Activated CD4-positive, alpha-beta memory T cell treated with anti-CD3 and anti-CD28 coated beads for 36 hours (primary cell): ENCODE measurements at places on chromosomes 13 and 19. TPM values are rescaled to one million over a fixed set of nuclear protein-coding genes. Genes with fewer than 3 reads are reported as not detected.

Gene ZGLP1
- 0.85 TPM for total RNA-seq

Gene TMEM86B
- total RNA-seq, result 4.8 TPM

DNA sequence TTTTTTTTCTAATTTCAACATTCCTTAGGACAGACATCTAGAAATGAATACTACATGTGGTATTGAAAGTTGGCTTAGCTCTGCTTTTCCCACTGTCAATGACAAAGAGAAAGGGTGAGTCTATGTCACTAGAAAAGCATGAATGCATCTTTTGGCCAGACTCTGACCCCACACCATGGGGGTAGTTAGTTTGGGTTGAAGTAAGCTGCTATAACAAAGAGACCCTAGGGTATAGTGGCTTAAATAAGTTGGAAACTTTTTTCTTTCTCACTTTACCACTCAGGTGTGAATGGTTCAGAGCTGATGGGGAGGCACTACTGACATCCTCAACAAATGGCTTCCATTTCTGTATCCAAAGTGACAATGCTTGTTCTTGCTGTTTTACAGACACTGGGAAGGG is 161.5 kb downstream of the DLEU7 start:
- DNase-seq, result no peak
- no peaks in the 10 kb centered on the region for H3K27me3 ChIP-seq
- no peak overlapping the region for H3K4me3 ChIP-seq
- H3K36me3 ChIP-seq, result no peaks in the 10 kb centered on the region
- H3K27ac ChIP-seq, result no peak overlapping the region
- peaks cover 5% of the 10 kb centered on the region for H3K4me1 ChIP-seq

GRCh38 chr19:35641515-35642151 is at the start of gene ETV2:
Gene ETV2, plus strand, starts transcription at chr19:35641745. Its CDS starts 716 bp downstream, at chr19:35642461.
- peaks cover 30% of the 10 kb centered on the region for H3K4me1 ChIP-seq
- H3K4me3 ChIP-seq, result peak within 1 kb of the TSS; percentile 80
- H3K36me3 ChIP-seq, result peaks cover 8% of the 10 kb centered on the region
- no peaks in the 10 kb centered on the region for H3K27me3 ChIP-seq
- peak; percentile 72 for DNase-seq

GRCh38 chr19:52297601-52298364 is 814 bp downstream of the ZNF480 start:
- peak overlapping the region; percentile 91 for H3K4me3 ChIP-seq
- peaks cover 12% of the 10 kb centered on the region for H3K4me1 ChIP-seq
- H3K27me3 ChIP-seq, result peaks cover 5% of the 10 kb centered on the region
- peak; percentile 11 for DNase-seq
- H3K36me3 ChIP-seq, result peaks cover 58% of the 10 kb centered on the region
- peak overlapping the region; percentile 95 for H3K27ac ChIP-seq

DNA sequence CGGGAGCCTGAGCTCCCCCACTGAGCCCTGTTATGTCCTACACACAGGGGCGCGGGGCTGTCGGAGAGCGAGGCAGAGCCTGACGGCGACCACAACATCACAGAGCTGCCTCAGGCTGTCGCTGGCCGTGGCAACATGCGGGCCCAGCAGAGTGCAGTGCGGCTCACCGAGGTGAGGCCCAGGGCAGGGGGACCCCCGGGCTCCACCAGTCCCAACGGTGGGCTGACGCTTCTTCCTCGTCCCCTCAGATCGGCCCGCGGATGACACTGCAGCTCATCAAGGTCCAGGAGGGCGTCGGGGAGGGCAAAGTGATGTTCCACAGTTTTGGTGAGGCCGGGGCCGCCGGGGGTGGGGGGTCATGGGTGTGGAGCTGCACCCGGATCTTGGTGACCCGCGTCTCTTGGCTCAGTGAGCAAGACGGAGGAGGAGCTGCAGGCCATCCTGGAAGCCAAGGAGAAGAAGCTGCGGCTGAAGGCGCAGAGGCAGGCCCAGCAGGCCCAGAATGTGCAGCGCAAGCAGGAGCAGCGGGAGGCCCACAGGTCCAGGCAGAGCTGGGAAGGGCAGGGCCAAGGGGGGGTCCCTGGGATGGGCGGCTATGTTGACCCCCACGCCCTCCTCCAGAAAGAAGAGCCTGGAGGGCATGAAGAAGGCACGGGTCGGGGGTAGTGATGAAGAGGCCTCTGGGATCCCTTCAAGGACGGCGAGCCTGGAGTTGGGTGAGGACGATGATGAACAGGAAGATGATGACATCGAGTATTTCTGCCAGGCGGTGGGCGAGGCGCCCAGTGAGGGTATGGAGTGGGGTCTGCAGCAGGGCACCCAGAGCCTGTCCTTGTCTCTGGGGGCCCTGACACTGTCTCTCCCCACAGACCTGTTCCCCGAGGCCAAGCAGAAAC is 1.2 kb upstream of the P2RY11 start:
- H3K27me3 ChIP-seq, result no peaks in the 10 kb centered on the region
- H3K27ac ChIP-seq, result peak overlapping the region; percentile 95
- H3K4me1 ChIP-seq, result peaks cover 62% of the 10 kb centered on the region
- peak overlapping the region; percentile 64 for H3K4me3 ChIP-seq

GRCh38 chr13:40983725-40984667 is 35.1 kb downstream of the ELF1 start:
- peak overlapping the region; percentile 82 for H3K4me3 ChIP-seq
- peak; percentile 22 for DNase-seq
- peak overlapping the region; percentile 92 for H3K27ac ChIP-seq
- no peaks in the 10 kb centered on the region for H3K27me3 ChIP-seq

GRCh38 chr19:41690801-41691065 is 2.7 kb upstream of the CEACAM7 start:
- peaks cover 25% of the 10 kb centered on the region for H3K27me3 ChIP-seq
- no peak for DNase-seq
- H3K36me3 ChIP-seq, result no peaks in the 10 kb centered on the region
- H3K27ac ChIP-seq, result no peak overlapping the region
- no peaks in the 10 kb centered on the region for H3K4me1 ChIP-seq
